ENCODE measurements at places on chromosomes 3 and 15. TPM values are rescaled to one million over a fixed set of nuclear protein-coding genes. Genes with fewer than 3 reads are reported as not detected.

The NANOGP8 gene
- polyA plus RNA-seq, result not detected

The AQR gene
- polyA plus RNA-seq, result 33.0 TPM

The ITPKA gene
- polyA plus RNA-seq, result 0.32 TPM

The FAM107A gene
- 0.16 TPM for polyA plus RNA-seq

The VIPR1 gene
- polyA plus RNA-seq, result 0.11 TPM

The CLDN18 gene
- not detected for polyA plus RNA-seq

The CYP1A1 gene
- polyA plus RNA-seq, result 0.02 TPM

The ACAD9 gene
- polyA plus RNA-seq, result 45.3 TPM
